ENCODE measurements at places on chromosomes 5 and 9.

DNA sequence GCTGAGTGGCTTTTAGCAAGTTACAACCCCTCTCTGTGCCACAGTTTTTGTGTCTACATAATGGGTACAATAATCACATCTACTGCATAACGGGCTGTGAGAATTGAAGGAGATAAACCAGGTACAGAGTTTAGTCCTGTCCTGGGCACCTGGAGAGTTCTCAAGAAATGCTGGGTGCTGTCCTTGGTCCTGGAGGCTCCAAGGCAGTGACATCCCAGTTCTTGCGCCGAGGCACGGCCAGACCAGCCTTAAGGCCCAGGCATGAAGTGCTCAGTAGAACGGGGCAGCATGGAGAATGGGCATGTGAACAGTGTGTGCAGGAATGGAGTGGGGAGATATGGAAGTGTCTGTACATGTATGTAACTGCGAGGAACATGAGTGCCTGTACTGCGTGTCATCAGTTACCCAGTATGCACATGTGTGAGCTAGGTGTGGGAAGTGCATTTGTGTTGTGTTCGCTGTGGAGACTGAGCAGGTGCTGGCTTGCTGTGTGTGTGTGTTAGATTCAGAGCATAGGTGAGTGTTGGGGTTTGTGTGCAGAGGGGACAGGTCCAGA, 6.3 kb upstream of the UNC5A start:
- DNase-seq, result no peak

- DNase-seq, result no peak
Observed at GRCh38 chr5:59533730-59534108, 359.8 kb downstream of the PDE4D start.

- DNase-seq, result no peak
Observed at GRCh38 chr5:10678244-10678643, 82.8 kb downstream of the DAP start.

GRCh38 chr5:61768692-61769281, 436.7 kb downstream of the ZSWIM6 start:
- DNase-seq, result no peak

DNA sequence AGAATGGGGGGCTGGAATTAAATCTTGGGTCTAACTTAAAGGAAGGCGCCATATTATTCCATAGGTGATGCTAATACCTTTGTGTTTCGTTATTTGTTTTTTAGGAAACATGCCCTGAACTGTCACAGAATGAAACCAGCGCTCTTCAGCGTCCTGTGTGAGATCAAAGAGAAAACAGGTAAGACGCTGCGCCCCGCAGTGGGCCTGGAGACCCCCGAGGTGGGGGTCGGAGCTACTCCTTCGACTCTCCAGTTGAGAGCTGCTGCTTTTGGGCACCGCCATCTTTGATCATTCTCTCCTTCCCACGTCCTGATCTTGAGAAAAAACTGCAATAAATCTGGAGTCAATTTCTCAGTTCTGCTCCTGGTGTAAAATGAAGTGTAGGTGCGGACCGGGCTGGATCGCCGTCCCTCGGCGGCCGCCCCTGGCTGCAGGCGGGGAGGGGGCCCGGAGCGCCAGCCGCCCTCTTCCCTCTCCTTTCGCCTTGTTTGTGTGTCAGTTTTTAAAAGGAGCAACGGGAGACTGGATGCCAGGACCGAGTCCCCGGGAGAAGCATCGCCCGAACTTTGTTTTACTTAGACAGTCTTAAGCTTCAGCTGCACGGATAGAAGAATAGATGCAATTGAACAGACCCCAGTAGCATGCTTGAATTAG, 1.4 kb downstream of the PBX3 start:
- no peak for DNase-seq

DNA sequence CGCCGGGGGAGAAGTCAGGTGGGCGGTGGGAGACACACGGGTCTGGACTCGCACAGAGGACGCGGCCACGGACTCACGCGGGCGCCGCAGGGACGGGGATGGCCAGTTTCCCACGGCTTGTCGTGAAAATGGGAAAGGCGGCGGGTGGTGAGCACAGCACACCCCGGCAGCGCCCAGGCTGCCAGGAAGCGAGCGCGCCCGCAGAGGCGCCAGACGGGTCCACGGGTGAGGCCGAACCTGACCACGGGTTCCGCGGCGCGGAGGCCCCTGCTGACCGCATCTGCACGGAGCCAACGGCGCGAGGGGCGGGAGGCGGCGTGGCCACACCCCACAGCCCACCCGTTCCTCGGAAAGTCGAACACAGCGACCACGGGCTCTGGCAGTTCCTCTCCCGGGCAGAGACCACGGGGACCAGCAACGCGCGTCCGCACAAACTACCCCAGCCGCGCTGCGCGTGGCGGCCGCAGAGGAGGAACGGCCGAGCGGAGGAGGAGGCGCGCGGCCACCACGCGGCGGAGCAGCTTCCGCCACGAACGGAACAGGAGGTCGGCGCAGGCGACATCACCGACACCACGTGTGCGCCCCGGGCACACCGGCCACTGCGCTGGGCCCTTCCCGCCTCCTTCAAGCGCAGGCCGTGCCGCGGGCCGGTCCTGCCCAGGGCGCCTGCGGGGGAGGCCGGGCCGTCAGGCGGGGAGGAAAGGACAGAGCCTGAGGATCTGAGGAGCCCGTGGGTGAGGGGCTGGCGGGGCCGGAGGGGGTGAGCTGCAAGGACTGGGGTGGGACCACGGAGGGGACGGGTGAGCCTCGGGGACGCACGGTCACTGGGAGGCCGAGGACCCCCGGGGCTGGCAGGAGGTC, 5.6 kb downstream of the EXD3 start:
- no peak for DNase-seq

DNA sequence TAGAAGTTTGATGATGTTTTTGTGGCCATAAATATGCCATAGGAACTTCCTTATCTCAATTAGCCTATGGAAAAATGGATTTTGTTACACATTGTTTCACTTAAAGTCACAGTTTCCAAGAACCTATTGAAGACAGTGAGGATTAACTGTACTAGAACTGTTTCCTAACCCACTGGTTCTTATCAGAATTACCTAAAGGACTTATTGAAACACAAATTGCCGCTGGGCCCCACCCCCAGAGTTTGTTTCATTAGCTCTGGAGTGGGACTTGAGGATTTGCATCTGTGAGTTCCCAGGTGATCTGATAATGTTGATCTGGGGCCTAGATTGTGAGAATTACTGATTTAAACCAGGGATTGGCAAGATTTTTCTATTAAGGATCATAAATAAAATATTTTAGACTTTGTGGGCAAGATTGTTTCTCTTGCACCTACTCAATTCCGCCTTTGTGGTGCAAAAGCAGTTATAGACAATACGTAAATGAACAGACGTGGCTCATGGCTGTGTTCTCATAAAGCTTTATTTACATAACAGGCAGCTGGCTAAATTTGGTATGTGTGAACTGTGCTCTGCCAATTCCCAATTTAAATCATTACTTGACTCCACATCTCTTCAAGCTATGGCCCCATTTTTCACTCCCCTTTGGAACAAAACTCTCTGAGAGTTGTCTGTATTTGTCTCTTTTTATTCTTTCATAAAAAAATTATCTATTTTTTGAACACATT, 9.3 kb downstream of the JAK2 start:
- DNase-seq, result no peak

DNA sequence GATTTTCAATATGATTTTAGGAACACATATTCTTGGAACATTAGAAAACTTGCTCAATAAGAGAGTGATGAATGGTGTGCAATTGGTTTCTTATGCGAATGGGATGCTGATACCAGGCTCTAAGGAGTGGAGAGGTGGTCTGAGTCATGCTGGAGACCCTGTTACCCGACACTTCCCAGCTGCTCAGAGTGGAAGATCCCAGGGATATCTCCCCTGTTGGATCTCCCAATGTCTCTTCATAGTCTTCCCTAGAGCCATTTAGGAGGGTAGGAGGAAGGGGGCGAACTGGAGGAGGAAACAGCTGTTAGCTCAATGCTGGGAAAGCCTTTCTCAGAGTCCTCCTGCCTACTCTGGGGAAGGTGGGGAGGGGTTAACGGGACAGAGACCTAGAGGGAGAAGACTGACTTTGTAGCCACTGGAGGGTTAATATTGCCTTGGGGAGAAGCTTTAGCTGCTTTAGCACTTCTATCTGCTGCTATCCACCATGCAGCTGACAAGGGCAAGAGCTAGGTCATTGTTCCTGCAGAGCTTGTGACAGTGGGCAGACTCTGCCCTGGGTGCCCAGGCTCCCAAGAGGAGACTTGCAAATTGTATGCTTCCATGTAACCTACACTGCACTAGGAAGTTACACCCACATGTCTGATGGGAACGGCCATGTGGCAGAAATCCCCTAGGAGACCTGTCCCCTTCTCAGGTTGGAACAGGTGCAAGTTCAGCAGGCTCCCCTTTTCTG, 301.0 kb downstream of the GADD45G start:
- DNase-seq, result no peak

GRCh38 chr5:81533629-81534405, 139.9 kb upstream of the ACOT12 start:
- DNase-seq, result no peak

- no peak for DNase-seq
Observed at GRCh38 chr5:116137544-116138378, 52.9 kb downstream of the COMMD10 start.

DNA sequence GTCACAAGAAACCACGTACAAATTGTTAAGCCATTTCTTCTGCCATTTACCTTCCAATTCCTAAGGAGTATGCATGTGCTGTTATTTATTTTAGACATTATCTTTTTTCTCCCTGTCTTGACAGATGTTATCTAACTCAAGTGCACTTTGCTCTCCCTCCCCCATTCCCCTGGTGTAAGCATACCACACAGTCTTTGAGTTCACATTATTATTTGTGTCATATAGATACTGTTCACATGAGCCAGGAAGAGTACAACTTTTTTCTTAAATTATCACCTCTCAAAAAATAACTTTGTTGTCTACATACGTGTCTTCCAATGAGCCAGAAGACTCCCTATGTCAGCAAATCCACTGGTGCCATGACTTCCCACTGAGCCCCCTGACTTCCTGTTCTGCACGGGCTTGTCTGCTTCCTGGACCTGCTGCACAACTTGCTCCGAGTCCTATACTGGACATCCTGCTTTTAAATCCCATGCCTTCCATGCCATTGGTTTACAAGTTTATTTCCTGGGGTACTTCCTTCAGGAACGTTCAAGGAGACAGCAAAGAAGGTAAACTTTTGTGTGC, 19.9 kb upstream of the FAM120A start:
- no peak for DNase-seq

GRCh38 chr9:120982836-120983235, 56.2 kb upstream of the TRAF1 start:
- DNase-seq, result no peak

DNA sequence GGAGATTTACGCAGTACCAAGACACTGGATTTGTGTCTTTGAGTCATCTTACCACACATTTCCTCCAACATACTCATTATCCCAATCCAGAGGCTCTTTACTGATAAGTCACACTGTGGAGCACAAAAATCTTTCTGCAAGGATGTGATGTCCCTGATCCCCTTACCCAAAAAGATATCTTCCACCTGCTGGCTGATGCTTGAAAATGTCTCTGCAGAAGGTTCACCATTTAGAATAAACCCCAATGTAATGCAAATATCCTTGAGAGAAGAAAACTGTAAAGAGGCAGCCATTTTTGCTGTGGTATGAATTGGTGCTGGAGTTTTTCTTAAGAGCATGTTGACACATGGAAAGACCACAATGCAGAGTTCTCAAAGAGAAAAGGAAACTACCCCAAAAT, 65.7 kb upstream of the RORB start:
- DNase-seq, result no peak

- DNase-seq, result no peak
Observed at GRCh38 chr5:21807953-21808352, 1045.2 kb downstream of the CDH12 start.

DNA sequence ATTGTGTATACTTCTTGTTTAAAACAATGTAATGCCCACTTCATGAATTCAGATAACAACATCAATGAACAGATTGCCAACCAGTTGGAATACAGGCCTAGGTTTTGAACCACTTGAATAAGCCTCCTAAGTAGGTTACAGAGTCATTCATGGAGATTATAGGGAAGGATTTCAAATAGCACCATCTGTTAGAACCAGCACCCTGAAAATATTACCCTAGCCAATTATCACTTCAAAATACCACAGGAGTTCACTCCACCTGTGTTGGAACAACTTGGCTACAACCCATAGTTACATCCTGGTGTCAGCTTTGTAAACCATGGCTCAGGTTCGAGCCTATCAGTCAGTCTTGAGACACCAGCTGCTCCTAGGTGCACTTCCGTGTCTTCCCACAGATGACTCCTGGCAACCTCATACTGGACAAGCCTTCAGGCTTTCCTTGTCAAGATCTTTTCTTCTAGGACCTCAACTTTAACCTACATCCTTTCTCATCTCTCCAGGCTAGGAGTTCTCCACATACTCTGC, 350.0 kb downstream of the DEPDC1B start:
- DNase-seq, result no peak

DNA sequence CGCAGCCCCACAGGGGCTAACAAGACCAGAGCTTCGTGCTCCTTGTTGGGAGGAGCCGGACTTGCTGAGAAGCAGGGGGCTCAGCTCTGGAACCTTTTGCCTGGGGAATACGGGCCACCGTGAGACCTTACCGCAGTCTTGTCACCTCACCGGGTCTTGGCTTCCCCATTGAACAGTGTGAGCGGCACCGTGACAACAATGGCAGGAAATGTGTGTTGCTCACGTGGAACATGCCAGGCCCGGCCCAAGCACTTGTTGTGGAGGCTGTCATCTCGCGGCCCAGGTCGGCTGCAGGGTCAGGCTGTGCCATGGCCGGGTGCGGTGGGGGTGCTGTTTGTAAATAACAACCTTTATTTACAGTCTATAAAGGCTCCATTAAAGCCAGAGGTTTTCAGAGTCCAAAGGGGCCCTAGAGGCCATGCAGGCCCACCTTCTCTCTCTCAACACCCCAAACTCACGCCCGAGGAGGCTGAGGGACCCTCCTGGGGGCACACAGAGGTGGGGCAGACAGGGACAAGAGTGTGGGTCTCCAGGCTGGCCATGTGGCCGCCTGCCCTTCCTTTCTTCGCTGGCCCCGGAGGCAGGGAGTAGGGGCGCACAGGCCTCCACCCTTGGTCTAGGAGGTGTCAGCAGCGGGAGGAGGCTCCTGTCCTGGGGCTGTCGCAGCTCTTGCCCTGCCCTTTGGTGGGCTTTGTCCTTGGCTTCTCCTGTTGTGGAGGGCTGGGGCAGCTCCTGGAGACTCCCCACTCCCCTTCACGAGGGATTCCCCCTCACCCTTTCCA, 79.7 kb downstream of the TSPAN17 start:
- DNase-seq, result no peak

- no peak for DNase-seq
Observed at GRCh38 chr9:81317939-81318338, 371.4 kb downstream of the TLE1 start.

- DNase-seq, result no peak
Observed at GRCh38 chr9:38032266-38033110, 36.5 kb downstream of the SHB start.

GRCh38 chr5:159412284-159413046, 82.2 kb upstream of the IL12B start:
- DNase-seq, result peak; percentile 55

Measured in T-helper 9 cell (primary cell).